ENCODE measurements at places on chromosomes 1 and 21.

GRCh38 chr21:43292866-43293142 lies 124.0 kb downstream of the CRYAA start:
- DNase-seq, result no peak

DNA sequence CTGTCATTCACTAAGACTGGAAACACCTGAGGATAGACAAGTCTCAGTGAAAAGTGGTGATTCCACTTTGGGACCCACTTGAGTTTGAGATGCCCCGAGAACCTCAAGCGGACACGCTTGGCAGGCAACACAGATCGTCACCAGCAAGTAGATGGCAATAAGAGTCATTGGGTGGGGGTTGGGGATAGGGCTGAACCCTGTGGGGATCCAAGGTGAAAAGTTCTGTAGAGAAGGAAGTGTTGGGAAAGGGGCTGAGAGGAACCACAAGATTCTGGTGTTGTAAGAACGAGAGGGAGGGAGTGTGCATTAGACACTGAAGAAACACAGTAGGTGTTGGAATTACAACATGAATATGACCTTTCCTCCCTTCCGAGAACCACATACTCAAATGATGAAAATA lies 45.4 kb upstream of the TDRD10 start:
- no peak for DNase-seq

GRCh38 chr1:113042285-113043143 lies 30.5 kb upstream of the LRIG2 start:
- peak; percentile 93 for DNase-seq

GRCh38 chr1:14003552-14003951 lies 303.6 kb downstream of the PRDM2 start:
- no peak for DNase-seq

DNA sequence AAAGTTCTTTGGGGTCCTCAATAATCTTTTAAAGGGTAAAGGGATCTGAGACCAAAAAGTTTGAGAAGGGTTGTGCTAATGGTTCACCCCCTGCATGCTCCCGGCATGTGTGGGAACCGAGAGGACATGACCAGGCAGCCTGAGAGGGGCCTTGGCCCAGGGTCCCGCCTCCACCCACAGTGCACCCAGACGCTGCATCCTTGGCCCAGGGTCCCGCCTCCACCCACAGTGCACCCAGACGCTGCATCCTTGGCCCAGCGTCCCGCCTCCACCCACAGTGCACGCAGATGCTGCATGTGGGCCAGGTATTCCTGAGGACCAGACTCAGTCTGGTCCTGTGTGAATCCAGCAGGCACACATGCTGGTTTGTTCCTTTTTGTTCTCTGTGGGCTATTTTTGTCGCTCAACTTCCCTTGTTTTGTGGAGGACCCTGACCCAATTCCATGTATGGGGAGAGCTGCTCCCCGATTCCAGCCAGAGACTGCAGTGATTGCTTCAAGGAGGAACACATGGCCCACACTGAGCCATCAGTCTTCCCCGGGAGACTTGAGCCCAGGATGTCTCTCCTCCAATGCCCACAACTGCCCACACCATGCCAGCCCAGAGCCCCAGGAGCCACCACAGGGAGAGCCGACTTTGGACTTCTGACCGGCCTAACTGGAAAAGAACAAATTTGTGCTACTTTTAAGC lies 3.5 kb downstream of the NPHP4 start:
- no peak for DNase-seq

DNA sequence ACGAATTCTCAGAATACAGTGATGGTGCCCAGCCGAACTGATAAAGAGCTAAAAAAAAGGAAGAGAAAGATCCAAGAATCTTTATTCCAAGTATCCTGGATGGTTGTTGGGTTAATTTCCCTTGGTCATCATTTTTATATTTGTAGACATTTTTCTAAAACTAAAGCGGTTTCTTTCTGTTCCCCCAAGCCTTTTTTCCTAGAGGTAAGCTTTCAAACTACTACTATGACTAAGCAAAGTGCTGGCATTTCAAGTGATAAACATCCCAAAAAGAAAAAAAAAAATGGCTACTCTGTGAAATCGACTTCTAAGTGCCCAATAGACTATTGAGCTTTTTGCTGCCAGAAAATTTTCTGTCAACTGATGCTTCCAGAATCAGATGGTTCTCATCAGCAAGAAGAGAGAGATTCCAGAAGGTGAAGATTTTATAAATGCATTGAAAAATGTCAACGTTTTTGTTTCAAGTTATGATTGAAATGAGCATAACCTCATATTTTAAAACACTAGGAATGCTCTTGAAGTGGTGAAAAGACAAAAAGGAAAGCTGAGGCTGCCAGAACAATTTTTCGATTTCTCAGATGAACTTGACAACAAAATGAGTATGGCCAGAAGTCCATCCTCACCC lies 96.1 kb upstream of the ZC3H11B start:
- no peak for DNase-seq

DNA sequence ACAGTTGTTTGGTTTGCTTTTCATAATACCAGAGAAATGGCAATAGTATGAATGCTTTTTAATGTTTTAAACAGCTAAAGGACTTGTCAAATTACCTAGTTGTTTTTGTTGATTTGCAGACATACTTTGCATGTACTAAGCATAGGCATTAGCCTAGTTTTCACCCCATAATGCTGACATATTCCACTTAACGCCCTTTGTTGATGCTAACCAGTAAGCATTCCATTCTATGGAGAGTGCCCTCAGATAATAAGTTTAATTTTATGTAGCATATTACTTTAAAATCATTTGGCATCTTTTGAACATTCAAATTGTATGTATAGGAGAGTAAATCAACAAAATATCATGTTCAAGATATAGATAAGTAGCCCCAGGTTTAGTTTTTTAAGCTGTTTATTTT lies 32.5 kb downstream of the RGS21 start:
- no peak for DNase-seq

- DNase-seq, result peak; percentile 79
Measured at GRCh38 chr1:197868751-197869489, 33.5 kb upstream of the C1orf53 start.

GRCh38 chr1:212915245-212916091 lies 34.9 kb upstream of the VASH2 start:
- peak; percentile 28 for DNase-seq

DNA sequence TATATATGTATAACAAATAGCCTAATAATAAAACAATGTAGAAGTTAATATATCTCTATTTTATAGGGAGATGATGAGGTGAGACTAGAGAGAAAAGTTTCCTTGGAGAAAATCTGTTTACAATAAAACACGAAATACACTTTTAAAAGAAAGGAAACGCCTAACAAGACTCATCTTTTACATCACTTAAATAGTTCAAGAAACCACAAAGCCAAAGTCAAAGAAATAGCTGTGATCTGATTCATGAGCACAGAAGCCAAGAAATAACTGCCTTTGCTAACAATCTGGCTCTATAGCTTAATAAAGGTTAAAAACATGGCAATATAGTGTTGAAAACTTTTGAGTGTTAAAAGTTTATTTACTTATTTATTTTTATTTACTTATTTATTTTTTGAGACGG lies 61.5 kb downstream of the TOR3A start:
- peak; percentile 63 for DNase-seq

DNA sequence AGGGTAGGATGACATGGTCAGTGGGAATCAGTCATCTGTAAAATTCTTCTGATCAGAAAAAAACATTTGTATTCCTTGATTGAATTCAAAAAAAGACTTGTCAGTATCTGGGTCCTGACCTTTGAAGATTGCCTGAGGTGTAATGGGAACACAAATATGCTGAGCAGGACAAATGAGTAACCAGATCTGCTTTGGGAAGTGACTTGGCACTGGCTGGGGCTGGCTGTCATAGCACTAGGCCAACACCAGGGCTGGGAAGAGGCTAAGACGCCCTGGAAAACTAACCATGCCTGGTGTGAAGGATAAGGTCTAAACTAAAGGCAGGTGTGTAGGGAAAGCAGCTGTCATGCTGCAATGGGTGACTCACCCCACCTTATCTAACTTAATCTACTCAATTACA lies 452.9 kb upstream of the BEND5 start:
- peak; percentile 9 for DNase-seq

DNA sequence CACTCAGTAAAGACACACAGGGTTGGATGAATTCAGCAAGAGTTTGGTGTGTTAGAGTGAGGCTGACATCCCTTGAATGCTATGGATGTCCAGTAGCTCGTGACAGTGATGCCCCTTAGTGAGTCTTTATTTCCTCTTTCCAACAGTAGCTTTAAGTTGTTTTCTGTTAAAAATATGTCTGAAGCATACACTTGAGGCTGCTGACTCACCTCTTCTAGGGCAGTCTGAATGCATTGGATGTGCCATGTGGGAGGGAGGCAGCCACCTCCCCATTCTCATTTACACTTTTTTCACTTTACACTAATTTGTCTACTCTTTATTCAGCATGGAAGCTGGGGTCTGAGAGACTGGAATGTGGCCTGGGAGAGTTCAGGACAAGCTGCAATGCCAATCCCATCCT lies 17.6 kb downstream of the NOS1AP start:
- no peak for DNase-seq

GRCh38 chr1:160025314-160025713 lies 6.5 kb downstream of the PIGM start:
- no peak for DNase-seq

Data from AG20443 (cell line).